ENCODE measurements at places on chromosomes 7 and 10.

GRCh38 chr7:131057015-131057793, 270.5 kb upstream of the MKLN1 start:
- no peak for DNase-seq

DNA sequence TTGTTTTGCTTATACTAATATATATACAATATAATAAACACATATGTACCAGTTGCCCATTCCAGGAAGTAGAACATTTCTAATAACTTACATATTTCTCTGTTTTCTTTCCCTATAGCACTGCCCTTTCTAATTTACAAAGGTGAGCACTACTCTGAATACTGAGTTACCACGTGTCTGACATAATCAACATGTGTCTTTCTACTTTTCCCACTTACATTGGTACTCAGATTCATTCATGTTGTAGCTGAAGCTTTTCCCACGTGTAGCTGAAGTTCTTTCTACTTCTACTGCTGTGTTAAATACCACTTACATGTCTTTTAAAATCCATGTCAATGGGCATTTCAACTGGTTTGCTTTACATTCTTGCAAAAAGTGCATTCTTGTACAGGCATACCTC, 317.3 kb downstream of the DGKB start:
- no peak for DNase-seq

GRCh38 chr10:63171255-63171855, 38.2 kb downstream of the NRBF2 start:
- no peak for DNase-seq

- DNase-seq = no peak
Observed at GRCh38 chr10:71927776-71928592, 36.2 kb upstream of the CHST3 start.

DNA sequence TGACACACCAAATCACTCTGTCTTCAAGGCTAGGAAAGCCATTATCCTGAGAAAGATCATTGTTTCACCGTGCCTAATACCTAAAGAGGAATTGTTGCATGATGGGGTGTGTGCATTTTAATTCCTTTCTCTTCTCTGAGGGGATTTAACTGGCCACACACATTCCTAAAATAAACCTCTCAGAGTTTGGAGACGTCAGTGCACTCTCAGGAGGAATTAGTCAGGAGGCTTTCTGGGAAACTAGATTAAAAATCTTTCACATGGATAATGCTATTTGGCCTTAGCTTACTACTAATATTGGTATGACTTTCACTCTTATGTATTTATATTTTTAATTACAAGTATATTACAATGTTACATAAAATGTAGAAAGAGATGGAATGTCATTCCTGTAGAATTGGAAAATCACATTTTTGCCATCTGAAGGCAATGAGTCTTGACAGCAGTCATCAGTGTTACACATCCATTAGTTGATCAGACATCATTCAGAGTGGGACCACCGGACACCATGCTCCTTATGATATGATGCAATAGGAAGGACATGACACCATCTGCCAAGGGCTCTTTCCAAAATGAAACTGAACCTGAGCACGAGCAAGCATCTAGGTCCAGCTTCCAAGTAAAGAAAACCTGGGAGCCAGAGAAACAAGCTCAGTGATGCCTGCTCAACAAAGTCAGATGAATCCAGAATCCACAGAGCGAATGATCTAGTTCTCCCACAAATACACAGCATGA, 43.1 kb upstream of the TMEM273 start:
- DNase-seq = no peak

DNA sequence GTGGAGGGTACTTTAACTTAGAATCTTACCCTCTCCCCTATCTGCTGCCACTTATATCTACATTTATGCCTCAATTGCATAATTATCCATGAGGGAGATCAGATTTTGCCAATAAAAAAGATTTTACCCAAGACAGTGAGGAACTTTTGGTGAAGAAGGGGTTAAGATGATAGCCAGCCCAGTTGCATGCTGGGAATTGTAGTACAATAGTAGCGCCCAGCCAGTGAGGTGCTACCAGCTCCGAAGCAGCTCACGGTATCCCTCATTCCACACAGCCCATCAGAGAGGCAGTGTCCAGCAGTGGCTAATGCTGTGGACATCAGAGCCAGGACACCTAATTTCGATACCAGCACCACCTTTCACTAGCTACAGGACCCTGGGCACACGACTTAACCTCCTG, 5.9 kb upstream of the LGI1 start:
- DNase-seq = no peak
